Stimulated activated naive CD8-positive, alpha-beta T cell treated with anti-CD3 and anti-CD28 coated beads, Interleukin-15, Interleukin-2, amounts not matched to agents 100 U/mL and 50 U/mL, for 24 hours (primary cell): ENCODE measurements at places on chromosomes 11 and 22.

DNA sequence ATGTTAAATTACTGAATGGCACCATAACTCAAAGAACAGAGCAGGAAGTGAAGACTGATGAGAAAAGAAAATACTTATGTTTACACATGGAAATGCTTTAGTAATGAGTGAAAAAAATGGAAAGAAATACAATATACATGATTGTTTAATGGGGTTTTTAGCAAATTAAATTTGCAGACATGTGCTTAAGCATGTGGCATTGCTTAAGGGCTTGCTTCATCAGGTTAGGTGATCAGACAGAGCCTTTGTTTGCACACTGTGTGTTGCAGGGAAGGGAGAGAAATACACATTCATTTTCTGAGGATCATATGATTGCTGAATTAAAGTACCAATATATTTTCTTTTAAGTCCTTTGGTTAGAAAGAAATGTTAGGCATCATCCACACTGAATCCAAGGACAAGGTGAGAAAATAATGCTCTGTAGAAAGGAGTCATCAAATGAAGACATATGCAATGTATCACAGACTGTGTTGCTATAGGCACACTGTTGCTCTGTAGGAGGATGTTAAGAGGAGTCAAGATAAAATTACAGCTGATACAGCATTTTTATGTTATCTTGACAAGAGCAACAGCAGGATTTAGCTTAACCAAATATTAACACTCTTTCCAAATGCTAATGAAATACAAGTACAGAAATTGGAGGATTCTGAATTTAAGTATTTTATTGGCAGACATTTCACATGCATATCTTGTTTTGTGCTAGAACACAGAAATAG is 23.4 kb upstream of the ARHGAP20 start:
- no peak for DNase-seq

- DNase-seq: no peak
Measured at GRCh38 chr11:15775015-15775541, 581.3 kb downstream of the SOX6 start.

GRCh38 chr11:80529726-80530125 is 1088.9 kb upstream of the TENM4 start:
- DNase-seq: no peak

DNA sequence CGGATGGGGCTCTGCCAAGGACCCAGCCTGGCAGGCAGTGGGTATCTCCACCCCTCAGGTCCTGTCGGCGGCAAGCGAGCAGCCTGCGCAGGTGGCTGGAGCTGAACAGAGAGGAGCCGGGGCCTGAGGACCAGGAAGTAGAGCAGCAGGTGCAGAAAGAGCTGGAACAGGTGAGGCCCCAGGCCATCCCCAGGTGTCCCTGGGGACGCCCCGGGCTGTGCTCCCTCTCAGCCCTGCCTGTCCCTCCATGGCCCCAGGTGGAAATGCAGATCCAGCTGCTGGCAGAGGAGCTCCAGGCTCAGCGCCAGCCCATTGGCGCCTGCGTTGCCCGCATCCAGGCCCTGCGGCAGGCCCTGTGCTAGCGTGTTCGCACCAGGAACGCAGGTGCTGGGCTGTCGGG is 44.0 kb downstream of the PISD start:
- no peak for DNase-seq

DNA sequence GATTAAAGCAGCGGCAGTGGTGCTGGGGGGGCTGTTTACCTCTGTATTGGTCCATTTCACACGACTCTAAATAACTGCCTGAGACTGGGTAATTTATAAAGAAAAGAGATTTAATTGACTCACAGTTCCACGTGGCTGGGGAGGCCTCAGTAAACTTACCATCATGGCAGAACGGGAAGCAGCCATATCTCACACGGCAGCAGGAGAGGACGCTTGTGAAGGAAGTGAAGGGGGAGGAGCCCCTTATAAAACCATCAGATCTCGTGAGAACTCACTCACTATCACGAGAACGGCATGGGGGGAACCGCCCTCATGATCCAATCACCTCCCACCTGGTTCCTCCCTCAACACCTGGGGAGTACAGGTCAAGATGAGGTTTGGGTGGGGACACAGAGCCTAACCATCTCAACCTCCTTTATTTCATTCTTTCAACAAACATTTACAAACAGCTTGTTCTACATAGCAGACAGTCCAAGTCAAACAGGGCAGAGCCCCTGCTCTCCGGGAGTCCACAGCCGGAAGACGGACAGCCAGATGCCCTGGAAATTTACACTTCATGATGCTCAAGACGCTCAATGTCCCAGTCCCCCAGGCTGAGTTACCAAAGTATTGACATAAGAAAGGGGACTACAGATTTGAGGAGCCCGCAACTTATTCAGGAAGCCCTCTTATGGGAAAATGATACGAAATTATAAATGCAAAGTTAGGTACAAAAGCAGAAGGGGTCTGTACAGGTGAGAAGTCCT is 26.3 kb upstream of the HMGXB4 start:
- DNase-seq: peak; percentile 6

DNA sequence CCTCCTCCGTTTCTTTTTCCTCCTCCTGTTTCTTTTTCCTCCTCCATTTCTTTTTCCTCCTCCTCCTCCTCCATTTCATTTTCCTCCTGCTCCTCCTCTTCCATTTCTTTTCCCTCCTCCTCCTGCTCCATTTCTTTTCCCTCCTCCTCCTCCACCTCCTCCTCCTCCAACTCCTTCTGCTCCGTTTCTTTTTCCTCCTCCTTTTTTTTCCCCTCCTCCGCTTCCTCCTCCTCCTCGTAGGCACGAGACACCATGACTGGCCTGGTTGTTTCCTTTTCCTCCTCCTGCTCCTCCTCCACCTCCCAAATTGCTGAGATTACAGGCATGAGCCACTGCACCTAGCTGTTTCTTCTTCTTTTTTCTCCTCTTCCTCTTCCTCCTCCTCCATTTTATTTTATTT is 25.6 kb upstream of the DRICH1 start:
- DNase-seq: no peak

DNA sequence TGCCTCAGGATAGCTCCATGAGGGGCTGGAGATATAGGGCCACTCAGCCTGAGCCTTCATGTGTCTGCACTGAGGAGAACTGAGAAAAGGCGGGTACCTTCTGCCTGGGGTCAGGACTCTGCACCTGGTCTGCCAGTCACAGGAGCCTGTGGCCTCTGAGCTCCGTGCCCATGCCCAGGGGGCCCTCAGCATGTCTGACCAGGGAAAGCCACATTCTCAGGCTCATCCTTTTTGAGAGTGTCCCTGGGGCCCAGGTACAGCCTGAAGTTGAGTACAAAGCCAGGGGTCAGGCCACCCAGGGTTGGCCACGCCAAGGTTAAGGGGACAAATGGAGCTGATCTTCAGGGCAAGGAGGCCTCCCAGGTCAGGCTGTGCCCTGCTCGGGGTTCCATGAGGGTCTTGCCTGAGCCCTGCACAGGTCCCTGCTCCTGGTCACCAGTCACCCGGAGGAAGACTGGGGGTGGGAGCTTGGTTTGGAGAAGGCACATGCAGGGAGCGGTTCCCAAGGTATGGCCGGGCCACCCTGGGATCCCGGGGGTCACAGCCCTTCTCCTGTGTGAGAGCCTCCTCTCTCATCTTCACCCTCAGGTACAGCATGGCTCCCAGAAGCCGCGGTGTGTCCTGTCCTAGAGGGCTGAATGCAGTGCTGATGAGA is 6.0 kb downstream of the DENND6B start:
- no peak for DNase-seq

DNA sequence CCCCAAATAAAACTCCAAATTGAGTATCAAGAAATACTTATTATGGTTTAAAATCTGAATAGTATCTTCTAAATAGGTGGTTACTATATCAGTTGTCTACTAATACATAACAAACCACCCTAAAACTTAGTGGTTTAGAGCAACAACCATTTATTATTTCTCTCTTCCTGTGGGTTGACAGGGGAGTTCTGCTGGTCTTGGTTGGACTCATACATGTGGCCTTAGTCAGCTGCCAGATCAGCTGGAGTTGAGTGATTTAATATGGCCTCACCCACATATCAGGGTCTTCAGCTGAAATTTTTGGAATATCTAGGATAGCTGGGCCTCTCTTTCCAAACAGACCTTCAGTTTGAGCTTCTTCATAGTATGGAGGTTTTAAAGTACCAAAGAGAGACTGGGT is 34.5 kb downstream of the C11orf65 start:
- DNase-seq: no peak

DNA sequence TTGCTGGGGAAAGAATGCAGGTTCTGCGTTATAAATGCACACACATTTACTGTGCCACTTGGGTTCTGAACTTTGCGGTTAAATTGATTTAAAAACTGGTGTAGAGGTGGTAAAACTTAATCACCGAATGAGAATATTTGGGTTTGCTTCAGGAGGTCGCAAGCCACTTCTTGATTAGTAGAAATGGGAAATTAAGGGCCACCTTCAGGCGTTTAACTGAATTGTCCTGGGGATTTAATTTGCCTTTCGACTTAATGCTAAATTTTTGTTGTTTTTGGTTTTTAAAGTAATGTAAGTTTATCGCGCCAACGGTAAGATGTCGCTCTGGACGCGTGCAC is 459 bp upstream of the NCR3LG1 start:
- DNase-seq: no peak

DNA sequence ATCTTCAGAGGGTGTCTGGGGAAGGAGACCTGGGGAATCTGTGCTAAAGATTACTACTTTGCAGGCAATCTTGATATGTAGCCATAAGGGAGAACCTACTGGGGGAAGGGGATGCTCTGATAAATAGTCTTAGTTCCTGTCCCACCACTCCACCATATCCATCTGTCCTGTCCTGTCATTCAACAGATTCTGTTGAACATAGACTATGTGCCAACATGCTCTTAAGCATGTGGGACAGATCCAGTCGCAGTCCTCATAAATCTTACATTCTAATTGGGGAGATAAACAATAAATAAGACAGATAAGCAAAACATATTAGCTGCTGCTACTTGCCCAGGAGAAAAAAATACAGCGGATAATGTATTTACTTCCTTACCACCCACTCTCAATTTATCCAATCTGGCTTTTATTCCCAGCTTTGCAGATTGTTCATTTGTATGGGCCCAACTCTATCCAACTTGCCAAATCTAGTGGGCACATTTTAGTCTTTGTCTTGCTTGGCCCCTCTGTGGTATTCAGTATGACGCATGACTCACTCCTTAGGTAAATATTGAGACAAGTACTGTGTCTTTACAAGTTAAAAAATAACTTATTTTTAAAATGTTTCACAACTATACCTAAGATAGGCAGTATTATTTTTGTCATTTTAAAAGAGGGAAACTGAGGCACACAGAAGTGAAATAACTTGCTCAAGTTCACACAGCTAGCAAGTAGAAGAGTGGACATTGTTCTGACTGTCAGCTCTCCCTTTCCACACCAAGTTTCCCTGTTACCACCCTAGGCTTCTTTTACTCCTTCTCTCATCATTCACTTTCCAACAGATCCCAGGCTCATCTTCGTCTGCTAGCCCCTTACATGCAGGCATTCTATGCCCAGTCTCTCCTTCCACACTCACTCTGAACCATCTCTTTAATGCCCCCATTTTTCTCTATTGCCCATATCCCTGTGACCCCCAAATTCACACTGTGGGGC is 133.6 kb upstream of the SESN3 start:
- no peak for DNase-seq

DNA sequence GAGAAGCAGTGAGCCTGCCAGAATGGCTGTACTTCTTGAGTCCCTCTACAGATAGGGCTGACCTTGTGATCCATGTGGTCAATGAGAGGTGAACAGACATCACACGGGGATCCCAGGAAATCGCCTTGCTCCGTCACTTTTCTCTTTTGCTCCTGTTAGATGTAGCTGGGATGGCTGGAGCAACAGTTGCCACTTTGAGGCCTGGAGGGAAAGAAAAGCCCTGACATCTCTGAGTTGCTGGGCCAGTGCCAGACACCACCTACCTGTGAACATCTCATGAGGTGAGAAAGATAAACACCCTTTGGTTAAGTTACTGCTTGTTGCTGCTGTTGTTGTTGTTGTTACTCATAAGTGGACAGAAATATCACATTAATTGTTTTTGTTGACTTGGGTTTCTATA is 840.3 kb downstream of the TBC1D22A start:
- DNase-seq: no peak

- no peak for DNase-seq
Measured at GRCh38 chr11:97995874-97996273, 1024.9 kb upstream of the CNTN5 start.

DNA sequence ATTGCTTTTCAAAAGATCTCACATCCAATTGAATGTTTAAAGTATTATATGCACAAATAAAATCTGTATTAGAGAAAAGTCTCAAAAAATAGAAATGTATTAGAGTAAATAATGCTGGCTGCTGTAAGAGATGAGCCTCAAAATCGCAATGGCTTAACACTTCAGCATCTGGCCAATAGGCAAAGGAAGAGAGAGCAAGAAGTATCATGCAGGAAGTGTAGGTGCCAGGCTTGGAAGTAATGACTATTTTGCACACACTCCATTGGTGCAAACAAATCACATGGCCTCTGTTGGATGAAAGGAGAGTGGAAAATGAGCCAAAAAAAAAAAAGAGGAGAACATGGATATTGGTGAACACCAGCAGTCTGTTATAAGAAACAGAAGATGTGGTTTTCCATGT is 193.0 kb upstream of the E2F8 start:
- no peak for DNase-seq

GRCh38 chr11:87320123-87320522 is 282.4 kb downstream of the TMEM135 start:
- no peak for DNase-seq

DNA sequence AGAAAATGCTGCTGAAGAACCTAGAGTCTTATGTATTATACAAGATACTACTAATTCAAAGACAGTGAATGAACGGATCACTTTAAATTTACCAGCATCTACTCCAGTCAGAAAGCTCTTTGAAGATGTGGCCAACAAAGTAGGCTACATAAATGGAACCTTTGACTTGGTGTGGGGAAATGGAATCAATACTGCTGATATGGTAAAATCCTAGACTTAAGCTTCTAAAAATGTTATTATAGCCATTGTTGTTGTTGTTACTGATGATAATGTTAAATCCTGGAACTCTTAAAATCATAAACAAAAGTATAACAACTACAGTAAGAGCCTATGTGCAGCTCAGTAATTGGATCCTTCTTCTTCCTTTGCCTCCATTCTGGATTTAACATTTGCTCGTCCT is 38.4 kb downstream of the USP47 start:
- DNase-seq: no peak

GRCh38 chr11:46679241-46680163 is 20.9 kb downstream of the ARHGAP1 start:
- no peak for DNase-seq

- no peak for DNase-seq
Measured at GRCh38 chr11:6568191-6568918, 35.1 kb downstream of the RRP8 start.

DNA sequence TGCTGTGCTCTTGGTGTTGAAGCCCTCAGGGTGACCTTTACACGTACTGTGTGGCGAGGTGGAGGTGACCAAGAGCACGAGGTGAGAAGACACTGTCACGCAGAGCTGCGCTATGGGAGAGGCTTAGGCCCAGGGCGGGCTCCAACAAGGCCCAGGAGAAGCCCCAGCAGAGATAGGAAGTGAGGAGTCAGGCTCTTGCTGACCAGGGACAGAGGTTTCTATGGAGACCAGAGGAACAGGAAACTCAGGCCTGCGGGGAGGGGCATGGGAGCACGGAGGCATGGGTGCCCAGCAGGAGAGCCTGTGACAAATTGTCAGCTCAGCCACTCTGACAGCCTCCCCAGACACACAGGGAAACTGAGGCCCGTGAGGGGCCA is 15.8 kb downstream of the DGKZ start:
- no peak for DNase-seq

- DNase-seq: no peak
Measured at GRCh38 chr11:32071811-32072210, 19.1 kb upstream of the RCN1 start.

GRCh38 chr11:120608760-120609211 is 97.2 kb downstream of the GRIK4 start:
- no peak for DNase-seq
